ENCODE measurements at places on chromosomes 3 and 15. TPM values are rescaled to one million over a fixed set of nuclear protein-coding genes. Genes with fewer than 3 reads are reported as not detected.

The TUSC7 gene
- not detected for total RNA-seq

The CCR8 gene
- not detected for total RNA-seq

The MME gene
- 26.5 TPM for total RNA-seq

The HIGD1A gene
- total RNA-seq, result 128 TPM

The ZNF620 gene
- 1.6 TPM for total RNA-seq

The NKIRAS1 gene
- total RNA-seq, result 12.0 TPM

The GXYLT2 gene
- 51.0 TPM for total RNA-seq

The CADPS gene
- total RNA-seq, result not detected

The VGLL4 gene
- 212 TPM for total RNA-seq

The RPUSD2 gene
- total RNA-seq, result 8.2 TPM

The FOXB1 gene
- total RNA-seq, result not detected

The EPHB3 gene
- 8.5 TPM for total RNA-seq

The HHLA2 gene
- total RNA-seq, result not detected

Measured in articular chondrocyte of knee joint (primary cell).